ENCODE measurements at places on chromosomes 16 and 17.
A peak's percentile ranks its signal among the peaks of the same experiment; 100 is the strongest.

DNA sequence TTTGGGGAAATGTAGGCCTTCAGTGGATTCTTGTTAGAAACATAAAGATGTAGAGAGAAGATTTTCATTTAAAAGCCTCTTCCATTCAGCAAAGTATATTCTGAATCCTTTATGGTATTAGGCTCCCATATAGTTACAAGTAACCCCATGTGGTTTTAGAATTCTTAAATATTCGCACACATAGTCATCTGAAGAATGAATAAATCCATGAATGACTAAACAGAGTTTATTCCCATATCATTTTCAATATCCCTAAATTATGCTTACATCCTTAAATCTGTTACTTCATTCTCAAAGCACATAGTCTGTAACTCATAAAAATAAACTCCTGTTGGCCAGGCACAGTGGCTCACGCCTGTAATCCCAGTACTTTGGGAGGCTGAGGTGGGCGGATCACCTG is 962.1 kb downstream of the KCNJ18 start:
- no peak for DNase-seq

- DNase-seq: no peak
These were observed 148.7 kb upstream of the HS3ST2 start for GRCh38 chr16:22665048-22665797.

- DNase-seq: peak; percentile 47
These were observed 123.0 kb downstream of the GOSR1 start for GRCh38 chr17:30600060-30600829.

DNA sequence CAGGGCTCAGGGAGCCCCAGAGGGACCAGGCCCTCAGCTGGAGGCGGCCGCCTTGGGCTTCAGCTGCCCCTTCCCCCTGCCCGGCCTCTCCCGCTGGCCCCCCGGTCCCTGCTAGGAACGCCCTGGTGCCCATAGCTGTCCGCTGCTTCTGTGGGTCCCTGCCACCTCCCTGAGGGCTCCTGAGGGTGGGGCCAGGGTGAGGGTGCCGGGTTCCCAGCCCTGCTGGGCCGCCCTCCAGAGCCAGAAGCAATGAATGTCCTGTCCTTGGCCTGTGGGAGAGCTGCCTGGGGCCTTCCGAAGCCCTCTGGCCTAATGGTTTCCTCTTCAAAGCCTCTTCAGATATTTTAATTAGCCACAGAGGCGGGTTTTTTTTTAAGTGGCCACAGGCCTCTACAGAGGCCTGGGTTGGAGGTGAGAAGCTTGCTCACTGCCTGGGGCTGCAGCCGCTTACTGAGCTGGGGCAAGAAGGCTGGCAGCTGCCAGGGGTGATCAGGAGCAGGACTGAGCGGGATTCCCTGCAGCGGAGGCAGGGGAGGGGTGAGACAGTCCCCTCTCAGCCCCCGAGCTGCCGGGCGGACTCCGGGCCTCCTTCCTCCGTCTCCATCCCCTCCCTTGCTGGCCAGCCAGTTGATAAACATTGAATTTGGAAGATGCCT is 9.9 kb downstream of the CENPX start:
- no peak for DNase-seq

DNA sequence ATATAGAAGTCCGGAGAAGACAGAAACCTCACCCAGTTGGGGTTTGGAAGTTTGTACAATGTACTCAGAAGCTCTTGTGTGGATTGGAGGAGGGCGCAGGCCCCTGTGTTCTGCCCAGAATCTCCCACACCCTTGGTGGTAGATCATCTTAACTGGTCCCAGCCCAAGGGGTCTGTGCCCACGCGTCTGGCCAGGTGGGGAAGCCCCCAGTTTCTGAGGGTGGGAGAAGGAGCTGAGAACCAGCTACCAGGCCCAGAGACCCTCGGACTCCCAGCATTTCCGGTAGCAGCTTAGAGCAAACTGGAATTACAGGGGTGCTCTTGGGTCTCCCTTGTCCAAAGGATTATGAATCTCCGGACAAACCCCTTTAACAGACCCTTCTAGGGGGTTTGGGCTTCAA is 2.3 kb upstream of the PPP1R9B start:
- no peak for DNase-seq

DNA sequence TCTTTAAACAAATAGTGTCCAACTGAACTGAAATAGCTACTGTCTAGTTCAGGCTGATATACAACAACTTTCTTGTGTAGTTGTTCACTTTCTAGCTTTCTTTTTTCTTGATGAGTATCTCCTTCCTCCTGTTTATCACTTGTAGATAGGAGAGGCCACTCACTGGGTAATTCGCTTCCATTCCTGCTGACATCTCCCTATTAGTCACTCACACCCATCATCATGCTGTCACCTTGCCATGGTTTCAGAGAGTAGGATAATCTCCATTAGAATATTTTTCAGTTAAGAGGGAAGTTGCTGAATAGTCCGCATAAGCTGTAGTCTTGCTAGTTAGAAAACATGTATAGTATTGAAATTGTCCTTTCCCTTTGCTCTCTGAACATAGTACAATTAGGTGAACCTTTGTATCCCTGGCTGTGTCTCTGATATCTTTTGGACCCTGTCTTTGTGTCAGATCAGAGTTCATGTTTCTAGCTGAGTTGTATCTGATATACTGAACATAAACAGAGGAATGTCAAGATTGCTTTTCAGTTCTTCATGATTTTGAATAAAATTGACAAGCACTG is 64.4 kb upstream of the RASL10B start:
- DNase-seq: no peak

GRCh38 chr16:69894676-69895075 is 56.5 kb upstream of the CLEC18A start:
- DNase-seq: no peak

- DNase-seq: no peak
These were observed 26.1 kb upstream of the ABCA8 start for GRCh38 chr17:68981288-68981687.

GRCh38 chr17:45739786-45740185 is 44.3 kb upstream of the CRHR1 start:
- no peak for DNase-seq

DNA sequence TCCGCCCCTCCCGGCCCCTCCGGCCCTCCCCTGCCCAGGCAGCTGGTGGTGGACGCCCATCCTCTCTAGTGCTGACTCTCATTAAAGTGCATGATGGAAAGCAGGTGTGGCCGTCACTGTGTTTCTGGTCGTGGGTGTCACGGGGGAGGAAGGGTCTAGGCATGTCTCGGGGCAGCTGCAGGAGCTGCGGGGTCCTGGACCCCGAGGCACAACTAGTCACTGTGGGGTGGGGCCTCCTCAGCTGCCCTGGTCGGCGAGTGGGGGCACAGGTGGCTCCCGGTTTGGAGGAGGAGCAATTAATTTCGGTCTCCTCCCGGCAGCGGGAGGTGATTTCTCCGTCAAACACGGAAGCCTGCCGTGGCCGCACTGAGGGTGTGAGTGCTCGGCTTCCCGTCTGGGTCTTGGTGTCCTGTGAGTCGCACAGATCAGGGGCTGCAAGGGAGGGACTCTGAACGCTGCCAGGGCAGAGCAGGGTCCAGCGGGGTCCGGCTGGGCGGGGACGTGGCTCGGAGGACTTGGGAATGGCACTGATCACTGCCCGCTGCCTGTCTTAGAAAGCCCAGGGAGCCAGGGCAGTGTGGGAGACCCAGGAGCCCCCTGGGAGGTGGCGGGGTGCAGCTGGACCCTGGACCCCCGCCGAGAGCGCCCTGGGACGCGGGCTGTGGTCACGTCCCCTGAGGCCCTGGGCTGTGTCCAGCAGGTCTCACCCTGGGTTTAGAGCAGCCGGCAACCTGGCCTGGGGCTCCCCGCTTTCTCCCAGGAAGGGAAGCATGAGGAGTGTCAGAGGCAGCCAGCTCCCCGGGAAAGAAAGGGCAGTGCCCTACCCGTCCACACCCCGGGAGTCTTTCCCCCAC is 3.3 kb downstream of the TPSD1 start:
- no peak for DNase-seq

DNA sequence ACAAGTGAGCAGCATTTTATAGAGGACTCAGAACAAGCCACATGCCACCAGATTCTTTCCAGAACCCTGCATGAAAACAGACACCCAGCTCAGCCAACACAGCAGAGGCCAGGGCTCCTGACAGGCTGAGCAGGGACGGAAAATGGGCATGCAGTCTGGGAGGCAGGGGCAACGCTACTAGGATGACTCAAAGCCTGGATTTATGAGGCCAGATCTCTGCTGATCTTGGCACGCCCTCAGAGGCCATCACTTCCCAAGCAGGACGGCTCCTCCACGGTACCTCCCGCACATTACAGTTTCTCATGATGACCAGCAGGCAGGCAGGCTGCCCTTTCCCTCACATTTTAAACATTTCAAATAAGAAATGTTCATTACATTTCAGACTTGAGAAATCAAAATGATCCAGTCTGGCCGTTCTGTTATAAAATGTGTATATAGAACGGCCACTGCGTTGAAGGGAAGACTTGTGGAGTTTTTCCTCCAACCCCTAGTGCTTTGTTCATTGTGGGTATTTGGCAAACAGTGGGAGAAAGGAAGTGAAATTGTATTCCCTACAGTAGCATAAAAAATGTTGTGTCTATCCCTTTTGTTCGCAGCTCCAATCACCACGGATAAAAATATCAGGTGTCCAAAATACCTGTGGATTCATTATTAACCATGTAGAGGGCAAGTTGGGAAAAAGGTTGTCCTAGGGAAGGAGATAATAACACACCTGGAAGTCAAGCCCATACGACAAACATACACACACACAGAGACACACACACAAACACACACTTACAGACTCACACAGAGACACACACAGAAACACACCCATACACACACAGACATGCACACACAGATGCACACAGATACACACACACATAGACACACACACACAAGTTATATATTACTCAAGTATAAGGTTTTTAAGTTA is 64.8 kb upstream of the ADAMTS18 start:
- DNase-seq: no peak

- no peak for DNase-seq
These were observed 555 bp downstream of the TTYH2 start for GRCh38 chr17:74213861-74214391.

GRCh38 chr16:77549876-77550275 is 115.0 kb upstream of the ADAMTS18 start:
- no peak for DNase-seq

GRCh38 chr16:86375851-86376250 is 134.5 kb upstream of the FOXF1 start:
- DNase-seq: no peak

DNA sequence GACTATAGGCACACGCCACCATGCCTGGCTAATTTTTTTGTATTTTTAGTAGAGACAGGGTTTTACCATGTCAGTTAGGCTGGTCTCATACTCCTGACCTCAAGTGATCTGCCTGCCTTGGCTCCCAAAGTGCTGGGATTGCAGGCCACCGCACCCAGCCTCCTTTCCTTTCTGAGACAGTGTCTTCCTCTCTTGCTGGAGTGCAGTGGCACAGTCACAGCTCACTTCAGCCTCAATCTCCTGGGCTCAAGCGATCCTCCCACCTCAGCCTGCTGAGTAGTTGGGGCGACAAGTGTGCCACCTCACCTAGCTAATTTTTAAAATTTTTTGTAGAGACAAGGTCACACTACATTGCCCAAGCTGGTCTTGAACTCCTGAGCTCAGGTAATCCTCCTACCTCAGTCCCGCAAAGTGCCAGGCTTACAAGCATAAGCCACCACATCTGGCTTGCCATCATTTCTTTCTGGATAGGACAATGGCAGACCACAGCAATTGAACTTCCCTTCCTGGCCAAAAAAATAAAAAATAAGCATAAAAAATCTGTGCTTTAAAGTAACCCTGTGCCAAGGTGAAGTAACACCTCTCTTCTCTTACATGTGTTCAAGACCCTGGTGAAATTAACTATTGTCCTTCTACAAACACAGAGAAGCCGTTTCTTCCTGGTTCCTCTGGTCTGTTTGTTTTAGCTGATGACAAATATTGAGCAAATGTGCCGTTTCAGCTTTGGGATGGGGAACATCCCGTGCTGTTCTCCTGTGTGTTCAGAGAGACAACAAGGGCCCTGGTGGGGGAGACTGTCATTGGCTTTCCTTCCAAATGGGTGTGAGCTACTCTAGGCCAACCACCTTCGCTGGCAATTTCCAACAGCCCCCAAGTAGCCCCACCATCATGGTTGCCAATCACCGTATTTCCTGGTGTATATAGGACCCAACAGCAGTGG is 60.2 kb downstream of the EMP2 start:
- DNase-seq: no peak

GRCh38 chr17:18037486-18037885 is 1.5 kb downstream of the ATPAF2 start:
- no peak for DNase-seq

DNA sequence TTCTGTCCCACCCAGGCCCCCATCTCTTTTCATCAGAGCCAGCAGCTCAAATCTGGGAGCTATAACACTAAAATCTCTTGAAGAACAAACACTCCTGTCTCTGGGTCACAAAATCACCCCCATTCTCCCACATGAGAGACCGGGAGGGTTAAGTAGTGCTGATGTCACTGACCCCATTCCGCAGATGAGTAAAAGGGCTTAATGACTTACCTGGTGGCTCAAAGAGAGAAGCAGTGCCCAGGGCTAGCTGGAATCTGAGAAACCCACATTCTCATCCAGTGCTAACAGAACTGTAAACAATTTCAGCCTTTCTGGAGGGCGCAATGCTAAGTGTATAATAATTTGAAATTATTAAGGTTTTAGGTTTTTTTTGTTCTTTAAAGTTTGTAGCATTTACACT is 26.3 kb upstream of the LHX1 start:
- DNase-seq: no peak

DNA sequence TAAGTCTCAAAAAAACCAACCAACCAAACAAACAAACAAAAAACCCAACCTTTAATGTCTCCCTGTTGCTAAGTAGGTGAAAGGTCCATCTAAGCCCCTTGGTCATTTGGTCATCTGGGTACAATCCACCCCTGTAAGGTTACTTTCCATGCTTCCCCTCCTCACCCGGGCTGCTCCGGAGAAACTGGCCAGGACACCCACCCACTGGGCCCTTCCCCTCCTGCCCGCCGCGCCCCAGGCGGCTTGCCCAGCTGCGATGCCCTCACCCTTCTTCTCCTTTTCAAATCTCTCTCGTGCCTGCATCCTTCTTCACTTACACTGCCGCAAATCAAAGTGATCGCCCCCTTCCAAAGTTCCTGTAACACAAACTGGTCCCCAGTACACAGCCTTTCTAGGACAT is 2.0 kb downstream of the NTAN1 start:
- DNase-seq: no peak

Measured in NCI-H1048 (cell line).